ENCODE measurements at places on chromosomes 2 and 18.
A peak's percentile ranks its signal among the peaks of the same experiment; 100 is the strongest.

DNA sequence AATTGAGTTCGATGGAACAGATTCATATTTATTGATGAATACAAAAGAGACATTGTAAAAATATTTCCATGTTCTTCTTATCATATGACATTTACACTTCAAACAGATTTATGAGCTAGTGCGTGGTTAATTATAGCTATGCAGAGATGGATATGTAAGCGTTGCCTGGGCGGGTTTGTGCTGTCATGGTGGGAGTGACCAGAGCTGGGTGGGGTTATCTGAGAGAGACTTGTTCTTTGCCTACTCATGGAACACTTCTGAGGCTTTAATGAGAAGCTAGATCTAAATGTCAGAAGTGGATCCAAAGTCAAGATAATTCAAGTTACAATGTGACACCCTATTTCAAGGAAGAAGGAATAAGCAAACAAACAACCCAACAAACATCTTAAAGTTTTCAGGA is 162.3 kb upstream of the ZEB2 start:
- DNase-seq: no peak

DNA sequence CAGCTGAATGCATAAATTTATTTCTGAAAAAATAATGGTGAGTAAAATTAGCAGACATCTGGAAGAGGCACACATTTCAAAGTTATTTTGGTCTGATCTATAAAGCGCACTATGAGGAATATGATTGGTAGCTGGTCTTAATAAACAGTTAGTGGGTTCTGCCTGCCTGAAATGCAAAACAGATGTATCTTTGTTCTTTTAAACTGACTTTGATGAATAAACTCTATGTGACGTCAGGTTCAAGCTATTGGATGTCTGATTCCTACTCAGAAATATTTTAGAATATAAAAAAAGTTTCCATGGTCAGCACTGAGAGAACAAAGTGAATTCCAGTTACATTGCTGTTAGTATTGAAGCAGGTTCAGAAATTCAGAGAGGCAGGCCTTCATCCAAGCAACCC is 136.4 kb downstream of the TPGS2 start:
- DNase-seq: no peak

- no peak for DNase-seq
These were observed 323.7 kb downstream of the ARHGAP15 start for GRCh38 chr2:143452817-143453451.

- DNase-seq: no peak
These were observed 35.6 kb downstream of the CYB5A start for GRCh38 chr18:74256190-74256589.

- DNase-seq: no peak
These were observed 380.6 kb upstream of the ST6GAL2 start for GRCh38 chr2:107266555-107266954.

- DNase-seq: peak; percentile 56
These were observed 75.6 kb upstream of the UXS1 start for GRCh38 chr2:106269591-106270291.

DNA sequence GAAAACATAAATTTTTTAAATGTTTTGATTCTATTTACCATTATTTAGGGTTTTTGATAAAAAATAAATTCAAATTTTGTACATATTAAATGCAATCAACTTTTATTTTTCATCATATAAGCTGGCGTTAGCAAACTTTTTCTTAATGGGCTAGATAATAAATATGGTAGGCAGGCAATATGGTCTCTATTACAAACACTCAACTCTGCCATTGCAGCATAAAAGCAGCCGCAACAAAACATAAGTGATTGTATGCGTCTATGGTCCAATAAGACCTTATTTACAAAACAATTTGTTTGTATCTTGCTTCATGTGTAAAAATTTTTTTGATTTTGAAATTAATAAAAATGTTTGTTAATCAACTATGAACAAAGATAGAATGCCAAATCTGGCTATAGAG is 116.8 kb upstream of the GLI2 start:
- no peak for DNase-seq

GRCh38 chr2:30022444-30023071 is 101.2 kb upstream of the ALK start:
- DNase-seq: no peak

- no peak for DNase-seq
These were observed 88.9 kb upstream of the RBBP8 start for GRCh38 chr18:22844190-22844589.

GRCh38 chr2:11013196-11013595 is 101.5 kb downstream of the KCNF1 start:
- no peak for DNase-seq

GRCh38 chr2:58054264-58054663 is 7.7 kb downstream of the VRK2 start:
- DNase-seq: no peak

Data from activated T-cell treated with anti-CD3 and anti-CD28 coated beads, Interleukin-2, amount 50 U/mL, for 1 hour (primary cell).